ENCODE measurements at places on chromosomes 7 and 10. TPM values are rescaled to one million over a fixed set of nuclear protein-coding genes. Genes with fewer than 3 reads are reported as not detected.

Gene FZD8
- total RNA-seq: 36.8 TPM

Gene CREM
- total RNA-seq: 34.0 TPM

Gene AZGP1
- total RNA-seq: not detected

Gene CYP2E1
- 0.76 TPM for total RNA-seq

Gene COL17A1
- total RNA-seq: 2.3 TPM

Gene SPDYE2B
- not detected for total RNA-seq

Gene ZCWPW1
- 0.98 TPM for total RNA-seq

Gene FAM131B
- total RNA-seq: 0.65 TPM

Gene ZNF32
- 19.1 TPM for total RNA-seq

Gene PNLIPRP1
- total RNA-seq: not detected

Gene MYL7
- not detected for total RNA-seq

Gene CPXM2
- total RNA-seq: 0.65 TPM

Gene NEUROD6
- not detected for total RNA-seq

Gene FEZF1
- not detected for total RNA-seq

Gene LIPJ
- not detected for total RNA-seq

Gene GJD4
- not detected for total RNA-seq

Gene NET1
- 24.8 TPM for total RNA-seq

Gene ADAM12
- 0.65 TPM for total RNA-seq

Gene VSTM4
- under 0.01 TPM for total RNA-seq

Gene WASL
- total RNA-seq: 19.6 TPM

Gene C10orf105
- under 0.01 TPM for total RNA-seq

Gene UCMA
- not detected for total RNA-seq

Gene LRRC18
- not detected for total RNA-seq

Gene FAM13C
- total RNA-seq: 8.3 TPM

Gene LRRC4
- 2.3 TPM for total RNA-seq

Gene BTBD16
- total RNA-seq: not detected

Gene PPP1R3C
- 0.65 TPM for total RNA-seq

Gene CARD11
- total RNA-seq: 3.5 TPM

Gene PRKCQ
- total RNA-seq: not detected

Gene DNAJC2
- total RNA-seq: 18.9 TPM

Gene MUC3A
- total RNA-seq: under 0.01 TPM

Gene INMT
- not detected for total RNA-seq

Gene STEAP1
- 39.6 TPM for total RNA-seq

Gene POLR2J2
- 5.3 TPM for total RNA-seq

Gene C7orf57
- total RNA-seq: not detected

Gene AUTS2
- 1.6 TPM for total RNA-seq

Gene MOGAT3
- total RNA-seq: not detected

Gene WAPL
- total RNA-seq: 46.7 TPM

Data from vein endothelial cell (primary cell).